Liver (tissue), 10 donors: ENCODE measurements at places on chromosomes 12 and 14.

- no peak for DNase-seq
Observed at GRCh38 chr14:31954991-31955390, 122.1 kb upstream of the ARHGAP5 start.

- no peak for DNase-seq
Observed at GRCh38 chr12:107200394-107200793, 107.0 kb upstream of the CRY1 start.

DNA sequence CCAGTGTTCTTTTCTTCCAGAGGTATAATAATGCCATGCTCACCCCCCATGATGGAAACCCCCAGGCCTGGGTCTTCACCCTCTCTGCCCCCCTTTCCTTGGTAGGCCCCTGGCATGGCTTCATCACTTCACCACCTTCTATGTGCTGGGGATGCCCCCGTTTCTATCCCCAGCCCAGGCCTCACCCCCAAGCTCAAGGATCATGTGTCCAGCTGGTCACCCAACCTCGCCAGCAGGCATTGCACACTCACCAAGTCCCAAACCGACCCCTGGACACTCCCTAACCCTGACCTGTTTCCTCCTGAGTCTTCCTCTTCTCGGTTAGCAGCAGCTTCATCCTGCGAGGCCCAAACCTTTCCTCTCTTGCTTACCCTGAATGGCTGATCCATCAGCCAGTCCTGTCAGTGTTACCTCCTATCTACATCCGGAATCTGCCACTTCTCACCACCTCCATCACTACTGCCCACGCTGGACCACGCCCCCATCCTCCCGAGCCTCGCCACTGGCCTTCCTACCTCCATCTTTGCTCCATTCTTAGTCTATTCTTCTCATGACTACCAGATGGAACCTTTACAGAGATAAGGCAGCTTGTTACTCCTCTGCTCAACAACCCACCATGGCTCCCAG, 69.0 kb downstream of the MVK start:
- DNase-seq, result no peak

DNA sequence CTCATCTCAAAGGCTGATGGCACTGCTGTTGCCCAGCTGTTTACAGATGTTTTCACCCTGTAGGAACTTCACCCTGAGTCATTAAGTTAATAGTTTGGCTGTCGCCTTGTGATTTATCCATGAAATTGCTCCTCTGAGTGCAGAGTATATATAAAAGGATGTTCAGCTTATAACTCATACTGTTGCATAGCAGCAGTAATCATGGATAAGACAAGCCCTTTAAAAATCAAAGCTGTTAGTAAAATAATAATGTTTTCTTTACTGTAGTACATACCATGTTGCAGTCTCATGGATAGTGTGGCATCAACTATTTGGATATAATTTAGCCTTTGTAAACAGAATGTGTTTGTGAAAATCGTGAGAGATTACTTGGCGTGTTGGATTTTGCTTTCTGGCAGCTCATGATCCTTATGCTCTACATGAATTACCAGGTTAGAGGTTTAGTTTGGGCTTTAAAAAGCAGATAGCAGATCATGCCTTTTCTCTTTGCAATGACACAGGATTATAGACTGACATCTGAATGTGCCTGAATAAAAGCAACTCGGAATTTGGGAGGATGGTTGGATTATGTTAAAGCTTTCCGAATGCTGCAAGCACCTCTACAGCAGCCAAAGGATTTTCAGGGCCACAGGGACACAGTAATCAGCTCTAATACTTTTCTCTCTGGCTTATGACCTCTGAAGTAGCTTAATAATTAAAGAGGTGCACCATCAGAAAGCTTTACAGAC, 279.7 kb upstream of the ATP2B1 start:
- no peak for DNase-seq

GRCh38 chr14:60163693-60164092, 1.5 kb downstream of the DHRS7 start:
- no peak for DNase-seq

- no peak for DNase-seq
Observed at GRCh38 chr12:79378496-79378895, 312.3 kb downstream of the PAWR start.

DNA sequence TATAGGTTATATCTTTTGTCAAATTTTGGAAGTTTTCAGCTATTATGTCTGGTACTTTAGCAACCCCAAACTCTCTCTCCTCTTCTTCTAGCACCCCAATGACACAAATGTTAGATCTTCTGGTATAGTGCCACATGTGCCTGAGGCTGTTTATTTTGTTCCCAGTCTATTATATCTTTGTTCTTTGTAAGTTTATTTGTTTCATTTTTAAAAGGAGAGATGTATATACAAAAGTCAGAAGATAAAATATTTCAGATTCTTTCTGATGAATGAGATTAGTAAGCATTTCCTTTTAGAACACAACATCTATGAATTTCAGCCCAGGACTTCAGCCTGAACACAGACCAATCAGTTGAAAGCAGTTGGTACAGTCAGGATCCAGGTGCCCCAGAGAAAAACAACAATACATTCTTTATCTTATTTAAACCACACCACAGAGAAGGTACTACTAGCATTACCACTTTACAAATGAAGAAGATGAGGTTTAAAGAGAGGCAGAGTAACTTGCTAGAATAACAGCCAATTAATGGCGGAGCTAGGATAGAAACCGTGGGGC, 114.1 kb upstream of the BTG1 start:
- no peak for DNase-seq

GRCh38 chr12:71610031-71610795, 53.4 kb downstream of the ZFC3H1 start:
- no peak for DNase-seq

- no peak for DNase-seq
Observed at GRCh38 chr12:6963016-6963731, 7.3 kb downstream of the PHB2 start.

- DNase-seq, result no peak
Observed at GRCh38 chr12:113326775-113327395, 8.0 kb downstream of the SLC8B1 start.

DNA sequence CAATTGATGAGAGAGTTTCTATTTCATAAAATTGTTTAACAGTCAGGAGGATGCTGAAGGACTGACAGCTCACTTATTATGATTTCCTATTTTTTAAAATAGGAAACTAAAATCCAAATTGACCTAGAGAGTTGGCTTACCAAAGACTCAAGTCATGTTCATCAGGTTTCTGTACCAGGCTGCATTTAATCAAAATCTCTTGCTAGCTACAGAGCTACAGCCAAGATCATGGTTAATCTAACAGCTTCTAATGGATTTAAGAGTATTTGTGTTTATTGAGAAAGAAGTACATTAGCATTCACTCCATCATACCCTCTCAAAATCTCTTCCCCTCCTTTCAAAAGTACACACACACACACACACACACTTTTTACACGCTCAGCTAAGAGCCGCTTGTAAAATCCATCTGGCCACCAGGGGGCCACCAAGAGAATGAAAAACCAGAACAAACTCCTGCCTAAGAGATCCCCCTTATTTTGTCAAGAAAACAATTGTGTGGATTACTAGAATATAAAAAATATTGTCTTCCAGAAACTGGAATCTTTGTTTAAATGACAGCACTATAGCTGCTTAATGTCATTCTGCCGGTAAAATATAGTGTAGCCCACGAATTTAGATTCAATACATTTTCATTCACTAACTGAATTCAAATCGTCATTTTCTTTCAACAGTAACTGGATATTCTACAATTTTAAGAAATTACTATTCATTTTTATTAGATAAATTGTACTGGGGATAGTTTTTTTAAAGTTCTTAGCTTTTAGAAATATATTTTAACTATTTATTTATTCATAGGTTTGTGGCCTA, 334.0 kb downstream of the BTG1 start:
- peak; percentile 79 for DNase-seq

DNA sequence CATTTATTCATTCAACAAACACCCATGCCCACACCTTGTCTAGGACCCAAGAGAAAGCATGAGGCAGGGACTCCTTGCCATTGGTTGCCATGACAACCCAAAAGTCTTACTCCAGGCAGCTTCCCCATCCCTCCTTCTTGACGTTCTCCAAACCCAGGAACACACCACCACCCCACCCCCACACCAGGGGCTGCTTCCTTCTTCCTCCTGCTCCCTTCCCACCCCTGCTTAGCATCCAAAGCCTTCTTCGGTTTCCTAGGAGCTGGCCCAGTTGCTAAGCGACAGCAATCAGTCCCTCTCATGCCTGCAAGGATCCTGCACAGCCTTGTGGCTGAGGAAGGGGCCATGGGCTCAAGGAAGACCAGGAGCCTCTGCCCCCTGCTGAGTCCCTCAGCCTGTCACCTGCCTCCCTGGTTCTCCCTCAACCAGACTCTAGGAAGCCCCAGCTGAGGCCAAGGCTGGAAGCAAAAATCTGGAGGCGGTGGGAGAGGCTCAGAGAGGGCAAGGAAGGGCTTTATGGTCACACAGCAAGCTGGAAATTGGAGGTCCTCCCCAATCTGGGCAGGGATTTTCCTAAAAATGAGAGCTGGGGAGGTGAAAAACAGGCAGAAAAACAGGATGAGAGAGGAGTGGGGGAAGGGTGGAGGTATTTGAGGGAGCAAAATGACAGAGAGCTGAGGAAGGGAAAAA, 15.4 kb downstream of the RASAL1 start:
- DNase-seq, result no peak

DNA sequence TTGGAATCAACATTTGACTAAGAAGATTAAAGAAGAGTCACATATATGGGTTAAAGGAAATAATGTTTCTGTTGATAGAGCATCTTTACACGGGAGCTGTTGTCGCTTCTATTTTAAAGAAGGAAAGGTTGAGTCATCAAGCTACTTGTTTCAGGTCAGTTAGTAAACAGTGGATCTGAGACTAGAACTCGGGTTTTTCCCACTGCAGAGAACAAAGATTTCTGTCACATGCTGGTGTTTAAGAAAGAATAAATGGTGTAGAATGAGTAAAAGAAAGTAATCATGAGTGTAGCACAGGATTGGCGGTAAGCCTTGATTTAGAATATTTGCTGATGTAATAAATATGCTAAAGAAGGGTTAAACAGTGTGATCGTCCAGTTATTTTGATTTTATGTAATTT, 455.5 kb downstream of the AEBP2 start:
- no peak for DNase-seq

DNA sequence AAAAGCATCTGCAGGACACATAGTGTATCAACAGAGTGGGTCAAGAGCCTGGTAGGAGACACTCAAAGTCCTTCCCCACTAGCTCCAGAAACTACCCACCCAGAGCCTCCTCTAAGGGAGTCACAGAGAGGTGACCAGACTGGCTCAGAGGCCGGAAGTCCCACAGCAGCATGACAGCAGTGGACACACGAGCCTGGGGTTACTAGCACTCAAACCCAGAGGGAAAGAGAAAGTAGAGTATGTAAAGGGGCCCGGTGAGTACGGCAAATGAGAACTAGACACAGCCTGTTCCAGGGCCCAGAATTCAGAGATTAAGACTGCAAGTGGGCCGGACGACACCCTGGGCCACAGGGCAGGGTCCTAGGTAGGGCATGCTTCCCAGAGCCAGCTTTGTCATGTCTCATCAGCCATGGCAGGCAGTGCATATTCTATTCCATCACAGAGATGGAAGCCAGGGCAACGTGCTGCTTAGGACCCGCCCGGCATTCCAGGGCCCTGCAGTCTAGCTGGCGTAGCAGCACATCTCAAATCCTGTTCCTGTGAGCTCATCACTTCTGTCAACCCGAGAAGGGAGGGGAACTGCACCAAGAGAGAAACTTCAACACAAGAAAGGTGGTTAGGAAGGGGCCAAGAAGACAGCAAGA, 4.2 kb downstream of the IFFO1 start:
- DNase-seq, result no peak

DNA sequence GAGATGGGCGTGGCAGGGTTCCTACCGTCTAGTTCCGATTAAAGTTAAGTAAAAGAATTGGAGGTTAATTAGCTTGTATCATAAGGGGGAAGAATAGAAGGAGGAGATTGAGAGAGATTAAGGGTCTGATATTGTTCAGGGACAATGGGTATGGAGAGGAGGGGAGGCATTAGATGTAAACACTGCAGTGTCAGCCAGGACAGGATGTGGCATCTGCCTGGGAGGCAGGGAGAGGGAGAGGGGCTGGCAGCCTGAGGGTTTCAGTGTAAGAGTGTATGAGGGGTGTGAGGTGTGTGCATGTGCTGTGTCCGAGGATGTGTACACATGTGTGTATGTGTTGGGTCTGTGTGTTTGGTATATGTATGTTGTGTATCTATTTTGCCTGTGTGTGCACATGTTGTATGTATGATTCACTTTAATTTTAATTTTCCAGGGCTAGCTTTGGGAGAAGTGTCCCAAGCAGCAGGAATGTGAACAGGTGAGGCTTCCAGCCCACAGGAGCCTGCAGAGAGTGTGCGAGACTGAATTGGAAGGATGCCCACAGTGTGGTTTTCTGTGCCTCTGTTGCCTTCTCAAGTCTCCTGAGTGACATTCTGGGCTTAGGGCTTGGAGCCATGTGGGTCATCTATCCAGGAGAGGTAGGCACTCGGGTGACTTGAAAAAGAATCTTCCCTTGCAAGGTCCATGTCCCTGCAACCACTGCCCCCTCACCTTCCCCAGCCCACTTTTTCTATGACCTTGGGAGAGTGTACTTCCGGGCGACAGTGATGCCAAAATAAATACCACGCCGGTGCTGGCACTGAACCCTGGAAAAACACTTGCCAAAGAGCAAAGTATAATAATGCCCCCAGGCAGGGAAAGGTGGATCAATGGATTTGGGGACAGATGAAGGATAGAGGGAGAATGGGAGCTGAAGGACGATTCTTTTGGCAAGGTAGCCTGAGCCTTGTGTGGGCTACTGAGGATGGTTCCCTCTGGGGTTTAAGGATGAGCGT, 36.8 kb upstream of the DCD start:
- no peak for DNase-seq

- DNase-seq, result no peak
Observed at GRCh38 chr14:104130974-104131651, 7.3 kb upstream of the KIF26A start.

- no peak for DNase-seq
Observed at GRCh38 chr12:4203772-4204376, 69.7 kb upstream of the CCND2 start.

DNA sequence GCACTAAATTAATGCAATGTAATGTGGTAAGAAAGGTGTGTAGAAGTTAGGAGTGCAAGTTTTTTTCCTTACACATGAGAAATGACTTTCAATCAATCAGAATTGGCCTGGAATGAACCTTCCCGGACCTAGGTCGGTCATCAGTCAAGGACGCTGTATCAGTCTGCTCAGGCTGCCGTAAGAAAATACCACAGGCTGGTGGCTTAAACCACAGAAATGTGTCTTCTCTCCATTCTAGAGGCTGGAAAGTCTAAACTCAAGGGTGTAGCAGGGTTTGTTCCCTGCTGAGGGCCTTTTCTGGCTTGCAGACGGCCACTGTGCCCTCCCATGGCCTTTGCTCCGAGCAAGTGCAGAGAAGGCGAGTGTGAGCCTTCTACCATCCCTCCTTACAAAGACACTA, 86.6 kb upstream of the DYNC1H1 start:
- DNase-seq, result no peak

DNA sequence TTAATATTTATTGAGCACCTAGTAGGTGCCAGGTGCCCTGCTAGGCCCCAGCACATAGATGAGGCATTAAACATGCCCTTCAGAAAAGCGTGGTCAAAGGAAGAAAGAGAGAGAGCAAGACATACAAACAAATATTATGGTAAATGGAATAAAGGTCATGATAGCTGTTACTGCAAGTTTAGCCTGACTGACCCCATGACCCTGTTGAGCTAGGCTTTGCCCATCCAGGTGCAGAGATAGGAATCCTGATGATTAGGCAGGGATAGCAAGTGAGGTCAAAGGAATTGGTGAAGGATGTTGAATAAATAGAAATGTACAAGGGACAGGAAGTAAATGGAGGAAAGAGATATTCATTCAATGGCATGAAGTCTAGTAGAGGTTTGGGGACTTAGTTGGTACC, 33.4 kb upstream of the SLC15A5 start:
- DNase-seq, result no peak
